ENCODE measurements at places on chromosomes 16 and 17.

GRCh38 chr17:82330322-82331239 is 3.0 kb downstream of the SECTM1 start:
- peak; percentile 41 for DNase-seq

DNA sequence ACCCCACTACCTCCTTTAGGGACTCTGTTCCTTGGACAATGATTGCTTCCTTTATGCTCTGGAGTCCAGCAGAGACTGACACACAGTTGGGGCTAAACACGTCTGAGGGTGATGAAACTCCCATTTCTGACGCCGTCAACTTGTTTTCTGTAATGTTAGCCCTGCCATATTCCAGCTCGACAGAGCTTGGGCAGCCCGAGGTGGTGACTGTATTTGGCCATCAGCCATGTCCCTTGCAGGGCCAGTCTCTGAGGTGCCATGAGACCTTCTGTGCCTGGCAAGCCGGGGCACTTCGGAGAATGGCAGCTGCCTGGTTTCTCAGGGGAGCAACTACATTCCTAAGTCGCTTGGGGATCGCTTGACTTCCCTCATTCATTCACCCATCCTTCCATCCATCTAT is 278.9 kb upstream of the TNRC6C start:
- DNase-seq = no peak

DNA sequence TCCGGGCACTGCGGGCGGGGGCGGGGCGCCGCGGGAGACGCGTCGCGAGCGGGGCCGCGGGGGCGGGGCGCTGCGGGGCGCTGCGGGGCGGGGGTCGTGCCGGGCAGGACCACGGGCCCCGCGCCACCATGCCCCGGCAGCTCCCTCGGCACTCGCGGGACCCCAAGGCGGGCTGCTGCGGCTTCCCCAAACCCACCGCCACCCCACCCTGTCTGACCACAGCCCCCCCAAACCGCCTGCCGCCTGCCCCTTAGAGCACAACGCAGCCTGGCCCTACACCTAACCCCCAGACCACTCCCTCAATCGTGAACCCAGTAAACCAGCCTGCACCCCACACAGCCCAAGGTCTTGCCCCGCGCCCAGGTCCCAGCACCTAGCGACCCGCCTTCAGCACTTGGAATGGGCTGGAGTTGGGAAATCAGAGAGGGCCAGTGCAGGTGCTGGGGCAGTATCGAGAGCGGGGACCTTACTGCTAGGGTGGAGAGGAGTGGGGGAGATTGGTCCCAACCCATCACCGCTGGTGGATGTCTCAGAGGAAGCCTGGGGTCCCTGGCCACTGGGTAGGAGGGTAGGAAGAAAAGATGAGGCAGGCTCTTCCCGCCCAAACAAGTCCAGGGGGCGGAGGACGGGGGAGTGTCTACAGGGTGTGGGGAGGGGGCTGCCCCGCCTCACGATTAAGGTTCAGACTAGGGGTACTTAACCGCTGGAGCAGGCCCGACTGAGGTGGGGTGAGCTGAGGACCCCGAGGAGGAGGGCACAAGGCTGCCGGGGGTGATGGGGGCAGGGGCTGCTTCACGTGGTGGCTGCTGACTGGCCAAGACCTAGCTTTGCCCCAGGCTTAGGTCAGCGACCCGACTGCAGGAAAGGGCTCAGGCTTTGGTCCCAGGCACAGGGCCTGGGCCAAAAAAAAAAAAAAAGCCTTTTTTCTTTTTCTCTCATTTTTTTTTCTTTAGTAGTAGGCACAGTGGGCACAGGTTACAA is 539 bp upstream of the VAMP2 start:
- no peak for DNase-seq

GRCh38 chr16:73949574-73950320 is 346.9 kb upstream of the PSMD7 start:
- no peak for DNase-seq

DNA sequence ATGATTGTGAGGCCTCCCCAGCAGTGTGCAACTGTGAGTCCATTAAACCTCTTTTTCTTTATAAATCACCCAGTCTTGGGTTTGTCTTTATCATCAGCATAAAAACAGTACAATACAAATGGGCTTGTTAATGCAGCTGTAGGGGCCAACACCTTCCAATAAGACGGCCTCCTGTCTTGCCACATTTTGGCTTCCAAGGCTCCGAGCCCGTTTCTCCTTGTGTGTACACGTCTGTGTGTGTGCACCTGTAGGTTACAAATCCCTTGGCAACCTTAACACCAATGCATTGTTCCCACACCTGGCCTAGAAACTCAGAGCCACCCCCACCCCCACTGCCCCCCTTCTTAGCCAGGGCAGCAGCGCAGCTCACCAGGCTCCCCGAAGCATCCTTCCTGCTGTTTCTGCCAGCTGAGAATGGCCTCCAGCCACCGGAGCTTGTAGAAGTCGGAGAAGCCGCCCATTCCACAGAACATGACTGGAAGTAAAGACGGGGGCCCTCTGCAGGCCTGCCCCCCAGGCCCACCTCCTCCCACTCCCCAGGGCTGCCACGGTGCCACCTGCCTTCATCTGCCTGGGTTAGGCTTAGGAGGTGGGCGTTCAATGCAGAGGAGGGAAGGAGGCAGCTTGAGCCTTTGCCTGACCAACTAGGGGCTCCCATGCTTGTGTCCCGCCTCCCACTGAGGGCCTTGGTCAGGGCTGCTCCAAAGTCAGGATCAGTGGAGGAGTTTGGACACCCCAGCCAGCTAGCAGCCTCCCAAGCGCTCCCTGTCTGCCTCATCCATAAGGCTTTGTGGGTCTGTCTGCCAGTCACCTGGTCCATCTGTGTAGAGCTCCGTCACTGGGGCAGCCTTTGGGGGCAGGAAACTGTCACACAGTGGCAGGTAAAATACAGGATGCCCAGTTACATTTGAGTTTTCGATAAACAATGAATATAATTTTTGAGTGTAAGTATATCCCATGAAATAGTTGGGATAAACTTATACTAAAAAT is 10.6 kb downstream of the C16orf89 start:
- DNase-seq = no peak

GRCh38 chr17:44417553-44417952 is 28.1 kb upstream of the ITGA2B start:
- DNase-seq = no peak

GRCh38 chr16:15404792-15405191 is 9.2 kb downstream of the MPV17L start:
- no peak for DNase-seq

GRCh38 chr17:50830352-50830751 is 5.0 kb upstream of the WFIKKN2 start:
- no peak for DNase-seq

GRCh38 chr16:69888005-69888590 is 63.0 kb upstream of the CLEC18A start:
- DNase-seq = no peak

DNA sequence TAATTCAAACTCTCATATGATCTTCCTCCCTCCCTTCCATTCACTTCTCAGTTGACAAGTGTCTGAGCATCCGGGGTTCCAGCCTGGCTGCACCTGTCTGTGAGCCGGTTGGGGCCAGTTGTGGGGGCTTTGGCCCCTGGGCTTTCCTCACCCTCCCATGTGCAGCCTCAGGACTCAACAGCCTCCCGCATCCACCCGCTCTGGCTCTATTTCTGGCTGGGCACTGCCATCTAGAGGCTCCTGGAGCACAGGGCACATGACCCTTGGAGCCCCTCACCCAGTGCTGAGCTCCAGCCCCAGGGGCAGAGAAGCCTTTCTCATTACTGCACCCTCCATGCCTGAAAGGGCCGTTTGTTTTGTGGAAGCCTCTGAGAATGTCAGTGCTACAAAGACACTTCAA is 43.3 kb downstream of the HAPSTR1 start:
- peak; percentile 61 for DNase-seq

- DNase-seq = no peak
These were observed 55.3 kb upstream of the MTSS2 start for GRCh38 chr16:70740914-70741782.

DNA sequence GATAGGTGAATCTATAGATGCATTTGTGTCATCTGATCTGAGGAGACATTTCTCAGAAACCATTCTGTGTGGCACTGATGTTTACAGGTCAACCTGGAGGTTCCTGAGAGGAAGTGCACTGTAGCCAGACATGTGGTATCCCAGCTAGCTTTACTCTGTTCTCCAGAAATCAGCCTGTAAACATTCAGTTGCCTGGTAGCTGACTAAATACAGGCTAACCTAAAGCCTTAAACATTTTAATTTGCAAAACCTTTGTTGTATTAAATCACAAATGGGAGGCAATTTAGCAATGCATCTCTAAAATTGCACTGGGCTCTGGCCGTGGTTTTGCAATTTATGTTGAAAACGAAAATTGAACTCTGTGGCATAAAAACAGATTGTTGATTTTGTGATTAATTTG is 207.6 kb downstream of the FTO start:
- no peak for DNase-seq

- peak; percentile 1 for DNase-seq
These were observed 91.6 kb upstream of the DNAH9 start for GRCh38 chr17:11506635-11507034.

DNA sequence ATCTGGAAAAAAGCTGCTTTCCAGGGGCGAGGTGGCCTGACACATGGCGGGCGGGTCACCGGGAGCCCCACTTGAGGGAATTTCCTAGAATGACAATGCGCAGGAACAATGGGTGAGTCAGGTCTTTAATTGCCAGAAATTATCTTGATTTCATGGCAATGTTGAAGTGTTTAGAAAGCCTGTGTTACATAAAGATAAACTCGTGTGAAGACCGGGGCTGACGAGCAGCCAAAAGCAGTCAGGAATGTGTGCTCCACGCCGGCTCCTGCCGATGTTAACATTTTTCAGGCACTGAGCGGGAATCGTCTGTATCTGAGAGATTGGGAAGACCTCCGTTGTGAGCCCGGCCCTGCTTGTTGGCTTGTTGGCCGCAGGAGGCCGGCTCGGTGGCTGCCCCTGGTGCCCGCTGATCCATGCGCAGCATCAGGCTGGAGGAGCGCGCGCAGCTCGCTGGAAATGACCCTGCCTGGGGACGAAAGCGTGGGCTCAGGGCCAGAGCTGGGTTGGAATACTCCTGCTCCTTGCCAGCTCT is 353.1 kb downstream of the FOXL1 start:
- peak; percentile 25 for DNase-seq

- DNase-seq = no peak
These were observed 157.5 kb upstream of the CACNG5 start for GRCh38 chr17:66677201-66677981.

DNA sequence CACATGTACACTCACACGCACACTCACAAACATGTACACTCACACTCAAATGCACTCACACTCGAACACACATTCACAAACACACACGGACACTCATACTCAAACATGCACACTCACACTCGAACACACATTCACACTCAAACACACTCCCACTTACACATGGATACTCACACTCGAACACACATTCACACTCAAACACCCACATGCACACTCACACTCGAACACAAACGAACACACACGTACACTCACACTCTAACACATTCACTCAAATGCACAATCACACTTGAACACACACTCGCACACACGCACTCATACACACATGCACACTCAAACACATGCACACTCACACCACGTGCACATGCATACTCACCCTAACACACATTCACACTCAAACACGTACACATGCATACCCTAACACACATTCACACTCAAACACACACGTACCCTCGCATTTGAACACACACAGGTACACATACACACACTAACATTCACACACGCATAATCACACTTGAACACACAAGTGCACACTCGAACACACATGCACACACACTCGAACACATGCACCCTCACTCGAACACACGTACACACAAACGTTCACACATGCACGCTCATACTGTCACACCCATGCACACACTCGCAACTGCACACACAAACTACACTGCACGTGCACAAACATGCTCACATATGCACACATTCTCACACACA is 41.8 kb downstream of the CFAP20 start:
- DNase-seq = no peak

GRCh38 chr17:80345841-80346497 is 69.0 kb upstream of the ENDOV start:
- DNase-seq = no peak

DNA sequence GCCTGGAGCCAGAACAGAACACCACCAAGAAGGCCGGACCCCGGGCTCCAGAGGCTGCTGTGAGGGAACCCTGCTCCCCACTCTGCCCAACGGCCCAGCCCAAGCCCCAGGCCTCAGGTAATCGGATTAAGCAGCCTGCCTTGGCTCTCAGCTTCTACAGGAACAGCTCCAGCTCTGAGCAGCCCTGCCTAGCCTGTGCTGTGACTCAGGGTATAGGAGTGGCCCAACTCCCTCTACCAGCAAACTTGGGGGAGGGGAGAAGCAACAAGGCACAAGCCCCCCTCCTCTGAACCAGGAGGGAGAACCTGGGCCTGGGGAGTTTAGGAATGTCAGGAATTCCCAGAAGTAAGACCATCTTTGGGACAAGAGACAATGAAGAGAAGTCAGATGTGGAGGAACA is 849 bp upstream of the SOX15 start:
- DNase-seq = no peak

- DNase-seq = no peak
These were observed 46.7 kb downstream of the HAPSTR1 start for GRCh38 chr16:9138021-9138680.
